ENCODE measurements at places on chromosomes 1 and 21.
A peak's percentile ranks its signal among the peaks of the same experiment; 100 is the strongest.

GRCh38 chr1:1554926-1555915 lies 14.8 kb upstream of the TMEM240 start:
- DNase-seq, result no peak

DNA sequence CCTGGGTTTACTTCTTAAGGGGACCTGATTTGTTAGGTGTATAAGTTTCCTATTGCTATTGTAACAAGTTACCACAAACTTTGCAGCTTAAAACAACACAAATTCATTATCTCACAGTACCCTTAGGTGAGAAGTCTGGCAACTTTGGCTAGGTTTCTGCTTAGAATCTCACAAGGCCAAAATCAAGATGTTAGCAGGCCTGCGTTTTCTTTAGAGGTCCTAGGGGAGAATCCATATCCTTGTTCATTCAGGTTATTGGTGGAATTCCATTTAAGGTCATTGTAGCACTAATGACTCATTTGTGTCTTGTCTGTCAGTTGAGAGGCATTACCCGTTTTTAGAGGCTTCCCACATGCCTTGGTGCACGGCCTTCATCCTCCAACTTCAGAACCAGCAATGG lies 8.2 kb upstream of the SH2D1B start:
- no peak for DNase-seq

DNA sequence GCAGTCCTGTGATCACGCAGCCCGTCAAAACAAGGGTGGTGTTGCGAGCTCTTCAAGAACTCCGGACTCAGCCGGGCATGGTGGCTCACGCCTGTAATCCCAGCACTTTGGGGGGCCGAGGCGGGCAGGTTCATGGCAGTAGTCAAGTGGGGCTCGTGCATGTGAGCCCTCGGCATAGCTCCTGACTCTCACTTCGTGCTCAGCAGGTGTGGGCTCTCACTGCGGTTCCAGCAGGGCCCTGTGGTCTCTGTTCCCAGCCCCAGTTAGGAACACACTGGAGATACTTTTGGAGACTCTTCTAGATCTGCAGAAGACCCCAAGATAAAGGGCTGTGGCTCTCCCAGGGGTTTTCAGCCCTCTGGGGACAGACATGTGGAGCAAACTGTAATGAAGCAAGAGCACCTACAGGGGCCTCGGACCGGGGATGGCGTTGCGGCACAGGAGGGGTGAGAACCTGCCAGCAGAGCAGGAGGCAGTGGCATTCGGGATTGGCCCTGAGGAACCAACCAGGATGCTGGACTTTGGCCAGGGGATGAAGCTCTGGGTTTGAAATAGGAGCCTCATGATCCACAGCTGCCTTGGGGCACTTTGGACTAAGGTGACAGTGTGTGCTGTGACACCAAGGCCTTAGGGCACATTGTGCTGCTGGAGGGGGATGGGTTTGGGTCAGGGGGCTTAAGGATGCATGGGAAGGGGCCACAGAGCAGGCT lies 443.2 kb downstream of the CAMTA1 start:
- DNase-seq, result no peak

DNA sequence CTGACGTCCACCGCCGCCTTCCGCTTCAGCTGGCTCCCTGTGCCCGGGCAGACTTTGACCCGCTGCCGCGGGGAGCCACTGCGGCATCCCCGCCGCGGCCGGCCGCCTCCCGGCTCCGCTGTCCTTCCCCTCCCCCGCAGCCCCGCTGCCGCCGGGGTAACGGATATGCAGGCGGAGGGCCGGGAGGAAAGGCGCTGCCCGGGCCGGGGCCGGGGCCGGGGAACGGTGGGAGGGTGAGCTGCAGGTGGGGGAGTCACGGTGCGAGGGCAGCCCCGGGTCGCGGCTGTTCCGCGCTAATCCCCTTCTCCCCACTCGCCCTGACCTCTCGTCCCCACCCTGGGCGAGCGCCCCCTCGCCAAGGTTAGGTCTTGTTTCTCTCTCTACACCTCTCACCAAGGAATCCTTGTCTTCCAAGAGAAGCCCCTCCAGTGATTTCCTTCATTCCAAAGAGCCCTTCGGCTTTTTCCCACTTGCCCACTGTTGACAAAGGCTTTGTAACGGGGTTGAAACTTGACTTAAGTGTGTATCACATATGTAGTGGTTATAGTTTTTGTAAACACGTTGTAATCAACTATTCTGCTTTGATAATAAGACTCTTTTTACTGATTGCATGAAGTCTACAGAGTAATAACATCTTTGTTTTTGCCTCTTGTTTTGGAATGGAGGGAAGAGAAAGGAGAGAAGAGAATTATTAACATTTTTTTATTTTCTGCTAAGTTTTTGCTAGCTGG lies 669 bp downstream of the XPR1 start:
- DNase-seq, result peak; percentile 70

- DNase-seq, result no peak
Observed at GRCh38 chr21:39181205-39181818, 1.9 kb downstream of the PSMG1 start.

DNA sequence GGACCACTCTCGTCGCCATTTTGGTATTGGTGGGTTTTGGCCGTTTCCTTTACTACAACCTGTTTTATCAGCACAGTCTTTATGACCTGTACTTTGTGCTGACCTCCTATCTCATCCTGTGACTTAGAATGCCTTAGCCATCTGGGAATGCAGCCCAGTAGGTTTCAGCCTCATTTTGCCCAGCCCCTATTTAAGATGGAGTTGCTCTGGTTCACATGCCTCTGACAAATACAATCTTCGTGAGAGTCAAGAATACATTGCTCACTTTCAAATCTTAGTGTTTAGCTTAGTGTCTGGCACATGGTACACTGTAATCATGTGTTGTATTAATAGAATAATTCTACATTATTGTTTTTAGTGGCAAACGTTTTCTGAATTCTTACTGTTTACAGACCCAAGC lies 88.9 kb downstream of the BACH1 start:
- no peak for DNase-seq

DNA sequence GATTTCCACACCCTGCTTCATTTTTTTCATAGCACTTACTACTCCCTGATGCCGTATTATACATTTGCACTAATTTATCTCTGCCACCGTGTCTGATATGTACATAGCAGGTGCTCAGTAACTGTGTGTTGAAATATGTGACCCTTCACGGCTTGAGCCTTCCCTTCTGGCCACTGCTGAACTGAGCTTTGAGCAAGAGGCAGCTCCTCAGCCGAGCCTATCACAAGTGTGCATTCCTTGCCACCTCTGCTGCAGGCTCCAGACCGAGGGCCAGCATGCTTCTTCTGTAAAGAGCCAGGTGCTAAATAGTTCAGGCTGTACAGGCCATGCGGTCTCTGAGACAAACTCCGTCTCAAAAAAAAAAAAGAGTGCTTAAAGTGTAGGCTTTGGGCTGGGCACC lies 22.6 kb downstream of the PLEKHM2 start:
- DNase-seq, result no peak

- DNase-seq, result no peak
Observed at GRCh38 chr21:31872452-31873274, at the start of gene HUNK. Gene HUNK (plus strand): TSS chr21:31873020. CDS start chr21:31873675, 655 bp downstream.
